Stimulated activated CD4-positive, alpha-beta T cell treated with anti-CD3 and anti-CD28 coated beads, TNF-alpha, amount 100 ng/mL, for 1 hour (primary cell): ENCODE measurements at places on chromosomes 7 and 10.

DNA sequence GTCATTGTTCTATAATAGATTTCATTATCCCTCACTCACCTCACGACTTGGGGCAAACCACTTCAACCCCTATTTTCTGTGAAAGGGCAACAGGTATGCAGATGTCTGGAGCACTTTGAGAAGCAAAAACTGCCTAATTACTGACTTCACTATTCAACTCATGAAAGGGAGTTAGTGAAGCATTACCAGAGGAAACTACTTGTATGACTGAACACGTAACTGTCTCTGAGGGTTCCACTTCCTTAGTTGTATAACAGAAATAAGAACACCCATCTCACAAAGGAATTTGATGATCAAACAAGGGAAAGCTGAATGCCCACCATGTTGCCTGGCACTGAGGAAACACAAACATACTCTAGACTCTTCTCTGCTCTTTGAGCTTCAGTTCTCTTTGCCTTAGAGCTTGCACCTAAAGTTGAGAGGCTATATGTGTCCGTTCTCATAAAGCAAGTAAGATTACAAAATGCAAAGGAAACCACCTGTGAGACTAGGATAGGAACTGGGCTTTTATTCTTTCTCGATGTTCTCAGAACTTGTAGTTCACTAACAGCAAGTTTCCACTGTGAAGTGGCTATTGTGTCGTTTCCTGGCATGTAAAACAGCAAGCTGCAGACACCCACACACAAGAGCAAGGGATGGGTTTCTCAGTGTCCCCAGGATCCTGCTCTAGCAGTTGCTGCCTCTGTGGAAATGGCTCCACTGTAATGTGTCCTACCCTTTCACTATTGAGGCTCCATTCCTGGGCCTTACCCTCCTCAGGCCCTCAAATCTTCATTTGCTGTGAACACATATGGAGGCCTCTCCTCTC lies 2.6 kb downstream of the TMEM243 start:
- DNase-seq, result no peak

DNA sequence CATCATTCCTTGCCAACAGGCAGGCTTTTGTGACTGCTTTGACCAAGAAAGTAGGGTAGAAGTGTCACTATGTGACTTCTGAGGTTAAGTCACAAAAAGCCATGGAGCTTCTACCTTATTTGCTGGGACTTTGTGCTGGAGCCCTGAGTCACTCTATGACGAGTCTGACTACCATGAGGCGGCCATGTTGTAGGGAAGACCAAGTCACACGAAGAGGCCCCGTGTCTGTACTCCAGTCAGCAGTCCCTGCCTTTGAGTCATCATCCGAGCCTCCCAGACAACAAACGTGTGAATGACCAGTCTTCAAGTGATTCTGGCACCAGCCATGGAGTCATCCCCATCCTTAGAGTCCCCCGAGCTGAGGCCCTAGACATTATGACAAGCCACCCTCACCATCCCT lies 3.5 kb upstream of the MYL10 start:
- no peak for DNase-seq

GRCh38 chr10:129949891-129950291 lies 14.2 kb downstream of the EBF3 start:
- no peak for DNase-seq

DNA sequence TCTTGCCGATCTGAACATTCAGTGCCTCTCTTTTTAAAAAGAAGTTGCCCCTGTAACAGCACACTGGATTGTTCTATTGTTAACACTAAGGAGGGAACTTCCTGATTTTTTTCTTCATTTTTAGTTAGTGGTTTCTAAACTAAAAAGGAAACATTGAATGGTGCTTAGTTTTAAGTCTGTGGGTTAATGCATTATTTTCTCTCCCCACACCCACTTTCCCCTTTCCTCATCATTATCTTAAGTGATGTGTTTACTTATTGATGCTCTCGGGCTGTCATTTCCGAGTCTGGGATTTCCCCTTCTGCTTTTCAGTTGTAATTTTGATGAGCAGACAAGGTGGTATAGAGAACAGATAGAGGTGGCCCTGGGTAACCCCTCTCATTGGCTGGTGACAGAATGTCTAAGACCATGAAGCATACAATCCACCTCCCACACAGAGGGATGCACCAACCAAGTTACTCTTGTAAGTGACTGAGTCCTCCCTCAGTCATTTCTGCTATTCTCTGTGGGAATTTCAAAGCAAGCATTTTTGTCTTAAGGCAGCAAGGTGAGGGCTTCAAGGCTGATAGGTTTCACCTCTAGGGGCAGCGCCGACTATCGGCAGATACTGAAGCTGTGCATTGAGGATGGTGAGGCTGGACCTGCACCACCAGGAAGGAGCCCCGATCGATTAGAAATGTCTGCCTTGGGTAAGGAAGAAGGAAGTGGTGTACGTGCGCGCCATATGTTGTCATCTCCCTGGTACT lies 49.5 kb downstream of the CHN2 start:
- no peak for DNase-seq

- DNase-seq, result no peak
Observed at GRCh38 chr10:88336334-88336733, 246.8 kb downstream of the RNLS start.

- no peak for DNase-seq
Observed at GRCh38 chr7:111029141-111029572, 61.8 kb upstream of the LRRN3 start.

- no peak for DNase-seq
Observed at GRCh38 chr7:80644054-80644453, 5.6 kb downstream of the CD36 start.

DNA sequence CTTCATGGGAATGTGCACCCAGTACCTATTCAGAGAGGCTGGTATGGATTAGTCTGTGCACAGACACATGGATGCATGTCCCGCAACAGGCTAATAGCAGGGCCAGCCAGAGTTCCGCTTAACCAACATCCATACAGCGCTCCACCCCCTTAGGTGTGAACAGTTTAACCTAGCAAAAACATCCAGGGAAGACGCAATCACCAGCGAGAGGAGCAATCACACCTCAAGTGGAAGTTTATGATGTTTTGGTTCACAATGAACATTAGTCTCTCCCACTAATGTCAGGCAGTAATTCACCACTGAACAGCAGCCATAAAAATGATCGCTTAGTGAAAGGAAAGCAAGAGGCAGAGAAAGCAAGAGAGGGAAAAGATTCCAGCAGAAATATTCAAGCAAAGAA lies 91.1 kb downstream of the PLXNA4 start:
- no peak for DNase-seq

DNA sequence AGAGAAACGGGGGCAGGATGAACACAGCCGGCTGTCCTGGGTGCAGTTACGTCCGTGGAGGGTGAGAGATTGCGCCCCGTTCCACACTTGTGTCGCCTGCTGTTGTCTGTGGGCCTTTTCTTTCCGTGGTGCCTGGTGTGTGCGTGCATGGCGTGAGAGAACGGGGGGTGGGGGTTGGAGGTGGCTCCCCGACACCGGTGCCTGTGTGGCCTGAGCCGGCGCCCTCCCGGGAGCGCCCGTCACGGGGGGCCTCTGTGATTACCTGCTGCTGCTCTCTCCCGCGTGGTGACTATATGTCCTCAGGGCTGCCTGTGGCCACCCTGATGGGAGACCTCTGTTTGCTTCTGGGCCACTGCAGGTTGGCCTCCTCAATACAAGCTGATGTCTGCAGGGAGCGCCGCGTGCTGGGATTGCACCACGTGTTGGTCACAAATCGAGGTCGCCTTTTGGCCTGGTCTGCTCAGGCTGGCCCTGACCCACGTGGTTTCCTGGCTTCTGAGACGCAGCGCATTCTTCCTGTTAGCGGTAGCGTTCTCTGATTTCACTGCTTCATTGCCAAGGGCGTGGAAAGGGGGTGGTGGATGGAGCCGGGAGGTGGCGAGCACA lies 10.9 kb upstream of the AP5Z1 start:
- no peak for DNase-seq

DNA sequence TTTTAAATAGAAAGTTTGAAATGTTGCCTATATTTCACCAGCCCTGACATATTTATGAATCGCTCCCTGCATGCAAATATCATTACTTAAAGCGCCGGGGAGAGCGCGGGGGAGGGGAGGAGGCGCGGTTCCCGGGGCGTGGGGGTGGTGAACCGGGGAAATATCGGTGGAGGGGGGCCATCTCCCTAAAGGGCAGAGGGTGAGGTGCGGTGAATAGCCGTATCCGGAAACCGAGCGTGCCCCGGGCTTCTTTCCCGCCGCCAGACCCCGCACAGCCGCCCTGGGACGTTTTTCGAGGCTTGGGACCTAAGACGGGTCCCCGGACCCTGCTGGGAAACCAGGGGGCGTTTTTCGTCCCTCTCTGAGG lies 6.9 kb upstream of the ZNF503 start:
- no peak for DNase-seq

GRCh38 chr10:11448190-11448544 lies 163.3 kb downstream of the USP6NL start:
- no peak for DNase-seq

GRCh38 chr10:89336241-89336640 lies 8.4 kb downstream of the IFIT3 start:
- DNase-seq, result no peak

DNA sequence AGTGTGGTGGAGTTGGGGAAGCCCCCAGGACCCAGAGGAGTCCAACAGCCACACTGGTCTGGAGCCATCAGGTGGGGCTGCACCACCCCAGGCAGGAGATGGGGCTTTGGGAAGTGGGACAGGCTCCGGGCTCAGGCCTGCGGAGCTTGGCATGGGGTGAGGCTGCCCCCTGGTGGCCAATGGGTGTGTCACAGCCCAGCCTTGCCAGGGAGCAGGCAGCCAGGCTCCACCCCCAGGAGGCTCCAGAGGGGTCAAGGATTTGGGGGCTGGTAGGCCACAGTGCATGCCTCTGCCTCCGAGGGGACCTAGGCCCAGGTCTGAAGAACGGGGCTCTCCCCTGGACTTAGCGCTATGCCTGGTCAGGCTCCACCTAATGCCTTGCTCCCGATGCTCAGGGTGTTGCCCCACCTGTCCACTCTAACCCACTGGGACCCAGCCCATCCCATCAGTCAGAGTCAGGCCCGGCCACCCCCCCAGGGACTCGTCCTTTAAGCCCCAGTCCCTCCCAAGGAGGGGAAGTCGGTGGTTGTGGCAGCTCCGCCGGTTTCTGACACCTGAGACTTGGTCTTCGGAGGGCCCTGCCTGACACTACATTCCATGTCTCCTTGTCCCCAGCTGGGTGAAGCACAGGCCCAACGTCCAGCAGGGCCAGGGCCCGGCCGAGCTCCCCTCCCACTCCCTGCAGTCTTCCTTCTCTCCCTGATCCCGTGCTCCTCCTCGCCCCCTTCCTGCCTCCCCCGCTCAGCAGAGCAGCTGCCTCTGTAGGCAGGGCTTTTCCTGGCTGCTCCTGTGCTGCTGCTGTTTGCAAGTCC lies 11.3 kb upstream of the SAMD8 start:
- DNase-seq, result peak; percentile 46

GRCh38 chr10:14585287-14586193 lies 189.2 kb downstream of the FAM107B start:
- DNase-seq, result no peak

- no peak for DNase-seq
Observed at GRCh38 chr7:51308696-51309095, 7.9 kb downstream of the COBL start.

DNA sequence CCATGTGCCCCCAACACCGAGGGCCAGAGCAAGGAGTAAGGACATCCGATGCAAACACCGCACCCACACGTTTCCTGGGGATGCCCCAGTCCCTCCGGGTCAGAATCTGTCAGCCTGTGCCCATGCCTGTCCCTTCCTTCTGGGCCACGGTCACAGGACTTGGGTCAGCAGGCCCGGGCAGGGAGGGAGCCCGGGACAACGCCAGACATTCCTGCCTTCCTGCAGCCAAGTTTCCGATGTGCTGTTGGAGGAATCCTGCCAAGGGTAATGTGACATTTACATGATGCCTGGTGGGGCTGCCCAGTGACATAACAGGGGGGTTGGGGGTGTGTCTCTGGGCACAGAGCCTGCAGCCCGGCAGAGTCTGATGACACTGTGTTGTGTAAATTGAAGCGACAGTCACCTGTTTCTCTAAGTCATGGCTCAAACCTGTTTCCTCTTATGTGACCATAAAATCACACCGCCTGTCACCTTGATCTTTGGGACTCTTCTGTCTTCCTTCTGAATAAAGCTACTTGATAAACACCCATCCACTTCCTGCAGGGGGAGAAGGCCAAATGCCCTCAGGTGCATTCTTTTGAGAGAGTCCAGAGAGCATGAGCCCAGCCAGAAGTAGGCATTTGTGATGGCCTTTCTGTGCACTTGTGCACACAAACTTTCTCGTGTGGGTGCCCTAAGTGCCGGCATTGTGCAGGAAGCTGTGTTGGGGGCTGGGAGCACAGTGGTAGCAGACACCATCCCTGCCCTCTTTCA lies 175.3 kb upstream of the RHEB start:
- no peak for DNase-seq

DNA sequence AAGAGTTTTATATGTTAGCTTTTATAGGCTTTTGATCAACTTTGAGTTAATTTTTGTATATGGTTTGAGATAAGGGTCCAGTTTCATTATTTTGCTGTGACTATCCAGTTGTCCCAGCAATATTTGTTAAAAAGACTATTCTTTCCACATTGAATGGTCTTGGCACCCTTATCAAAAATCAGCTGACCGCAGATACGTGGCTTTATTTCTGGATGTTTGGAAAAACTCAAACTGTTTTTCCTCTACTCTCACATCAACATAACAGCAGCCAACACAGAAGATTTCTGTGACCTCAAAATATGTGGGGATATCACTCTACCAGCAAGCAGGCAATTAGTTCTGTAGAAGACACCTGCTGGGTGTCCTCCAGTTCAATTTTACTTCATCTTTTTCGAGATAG lies 116.6 kb upstream of the GLCCI1 start:
- no peak for DNase-seq

DNA sequence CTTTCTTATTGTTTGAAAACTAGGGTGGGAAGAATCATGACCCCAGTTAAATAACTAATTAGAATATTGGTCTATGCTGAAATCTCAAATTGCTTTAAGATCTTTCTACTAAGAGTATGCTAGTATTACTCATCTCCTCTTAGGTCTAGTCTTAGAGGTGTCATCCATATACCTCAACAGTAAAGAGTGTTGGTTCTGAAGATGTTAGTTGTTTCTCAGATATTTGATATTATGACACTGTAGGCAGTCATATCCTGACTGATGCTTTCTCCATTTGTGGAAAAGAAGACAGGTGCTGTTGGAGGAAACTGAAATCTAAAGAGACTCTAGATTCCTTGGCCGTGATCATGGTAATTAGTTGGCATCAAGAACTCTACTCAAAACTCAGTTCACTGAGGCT lies 21.2 kb downstream of the BPGM start:
- DNase-seq, result no peak

GRCh38 chr7:26000841-26001240 lies 151.2 kb upstream of the NFE2L3 start:
- DNase-seq, result no peak

- DNase-seq, result no peak
Observed at GRCh38 chr7:3217166-3217565, 83.9 kb upstream of the SDK1 start.

- no peak for DNase-seq
Observed at GRCh38 chr10:76082956-76083355, 651.5 kb downstream of the LRMDA start.

DNA sequence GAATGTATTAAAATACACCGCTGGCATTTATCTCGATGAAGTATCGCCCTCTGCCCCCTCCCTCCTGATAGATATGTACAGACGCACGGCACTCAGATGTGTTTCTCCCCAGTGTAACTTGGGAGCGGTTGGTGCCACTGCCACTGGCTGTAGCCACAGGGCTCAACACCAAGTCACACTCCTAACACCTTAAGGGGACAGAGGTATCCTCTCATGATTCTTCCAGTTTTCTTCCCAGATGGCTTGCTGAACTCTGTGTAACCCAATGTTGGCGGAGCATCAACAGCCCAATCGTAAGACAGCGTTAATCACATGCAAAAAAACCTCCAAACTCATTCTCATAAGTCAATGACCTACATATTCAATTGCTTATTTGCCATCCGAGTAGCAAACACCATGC lies 35.5 kb downstream of the CTBP2 start:
- no peak for DNase-seq
